ENCODE measurements at places on chromosomes 13 and 19.

DNA sequence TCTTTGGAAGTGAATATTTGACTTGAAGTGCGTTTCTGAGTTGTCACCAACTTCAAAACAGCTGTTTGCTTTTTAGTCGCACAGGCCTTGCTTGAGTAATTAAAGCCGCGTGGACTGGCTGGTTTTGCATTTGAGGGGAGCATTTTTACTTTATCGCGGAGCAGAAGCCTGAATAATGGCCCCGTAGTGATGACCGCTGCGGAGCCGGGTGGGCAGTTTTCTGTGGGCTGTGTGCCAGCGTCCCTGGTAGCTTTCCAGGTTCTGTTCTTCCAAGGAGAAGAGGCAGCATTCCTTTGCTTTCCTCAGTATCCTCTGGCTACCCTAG is 1.1 kb downstream of the NAA16 start:
- no peak for DNase-seq

GRCh38 chr19:30492586-30493270 is 120.5 kb downstream of the ZNF536 start:
- DNase-seq = no peak

GRCh38 chr13:57629391-57629804 is 2.1 kb upstream of the PCDH17 start:
- DNase-seq = no peak

DNA sequence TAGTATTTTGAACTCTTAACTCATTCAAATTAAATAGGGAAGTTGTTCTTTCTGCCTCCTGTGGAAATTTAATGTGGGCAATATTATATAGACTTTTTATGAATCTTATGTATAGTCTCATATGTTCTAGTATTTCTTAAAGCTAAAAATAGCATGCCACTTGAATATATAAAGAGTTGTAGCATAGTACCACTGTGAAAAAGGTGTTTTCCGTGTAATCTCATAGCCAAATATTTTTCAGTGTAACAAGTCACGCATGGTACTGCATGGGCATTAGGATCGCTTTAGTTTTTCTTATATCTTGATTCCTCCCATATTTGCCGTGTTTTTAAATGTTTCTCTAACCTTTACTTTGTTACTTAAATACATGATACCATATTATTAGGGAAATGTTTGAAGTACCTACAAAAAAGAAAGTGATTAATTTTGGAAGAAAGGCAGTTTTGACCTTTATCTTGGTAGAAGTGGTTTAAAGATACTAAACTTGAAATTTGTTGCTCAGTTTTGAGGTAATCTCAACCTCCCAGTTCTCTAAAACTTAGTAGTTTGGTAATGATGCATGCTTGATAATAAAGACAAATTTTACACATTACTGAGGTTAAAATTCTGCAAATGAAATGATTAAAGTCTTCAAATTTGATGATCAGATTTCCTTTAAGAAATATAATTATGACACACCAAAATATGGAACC is 81.2 kb downstream of the PAN3 start:
- no peak for DNase-seq

GRCh38 chr19:34808566-34808965 is 35.6 kb upstream of the ZNF599 start:
- no peak for DNase-seq

DNA sequence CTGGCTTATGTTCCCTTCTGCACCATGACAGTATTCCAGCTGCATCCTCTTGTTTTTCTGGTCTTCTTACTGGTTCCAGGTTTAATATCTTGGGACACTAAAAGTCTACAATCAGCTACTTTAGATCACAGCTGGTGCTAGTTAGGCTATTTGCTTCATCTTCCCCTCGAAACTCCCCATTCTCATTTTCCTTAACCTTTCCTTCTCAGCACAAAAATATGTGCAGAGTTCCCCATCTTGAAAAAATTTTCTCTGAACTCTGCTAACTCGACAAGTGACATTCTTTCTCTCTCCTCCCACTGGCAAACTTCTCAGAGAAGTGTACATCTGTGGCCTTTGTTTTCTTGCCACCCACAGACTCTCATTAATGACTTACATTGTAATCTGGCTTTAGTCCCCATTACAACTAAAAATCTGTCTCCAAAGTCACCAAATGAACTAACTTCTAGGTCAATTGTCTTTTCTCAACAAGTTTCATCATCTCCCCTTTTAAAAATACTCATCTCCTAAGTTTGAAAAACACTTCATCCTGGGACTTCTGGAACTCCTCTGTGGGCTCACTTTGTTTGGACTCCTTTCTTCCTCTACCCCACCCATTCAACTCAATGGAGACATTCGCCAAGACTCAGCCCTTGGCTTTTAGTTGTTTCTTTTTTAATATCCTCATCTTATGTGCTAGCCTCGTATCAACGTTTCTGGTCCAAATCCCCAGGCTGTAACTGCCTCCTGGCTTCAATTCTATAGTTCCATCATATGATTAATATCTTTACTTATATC is 7.1 kb upstream of the KL start:
- DNase-seq = no peak

GRCh38 chr13:25288966-25289365 is 1.7 kb upstream of the MTMR6 start:
- no peak for DNase-seq

DNA sequence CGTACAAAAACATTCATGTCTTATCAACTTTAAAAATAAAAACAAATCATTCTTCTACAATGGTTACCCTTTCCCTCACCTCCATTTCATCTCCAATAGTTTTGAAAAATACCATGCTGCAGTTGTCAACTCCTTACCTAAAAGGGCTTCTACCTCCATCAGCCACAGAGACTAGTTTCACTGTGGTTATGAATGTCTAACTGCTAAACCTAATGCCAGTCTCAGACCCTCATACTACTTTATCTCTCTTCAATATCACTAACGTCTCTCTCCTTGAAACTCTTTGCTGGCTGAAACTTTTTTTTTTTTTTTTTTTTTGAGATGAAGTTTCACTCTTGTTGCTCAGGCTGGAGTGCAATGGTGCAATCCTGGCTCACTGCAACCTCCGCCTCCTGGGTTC is 27.1 kb downstream of the LNX2 start:
- DNase-seq = no peak
